ENCODE measurements at places on chromosomes 7 and 10.
A peak's percentile ranks its signal among the peaks of the same experiment; 100 is the strongest.

GRCh38 chr10:13074563-13075451, 25.2 kb upstream of the OPTN start:
- DNase-seq, result peak; percentile 10

- DNase-seq, result no peak
These were observed 4.2 kb upstream of the PILRA start for GRCh38 chr7:100369105-100369504.

GRCh38 chr10:69703766-69704630, 74.0 kb downstream of the FAM241B start:
- DNase-seq, result no peak

DNA sequence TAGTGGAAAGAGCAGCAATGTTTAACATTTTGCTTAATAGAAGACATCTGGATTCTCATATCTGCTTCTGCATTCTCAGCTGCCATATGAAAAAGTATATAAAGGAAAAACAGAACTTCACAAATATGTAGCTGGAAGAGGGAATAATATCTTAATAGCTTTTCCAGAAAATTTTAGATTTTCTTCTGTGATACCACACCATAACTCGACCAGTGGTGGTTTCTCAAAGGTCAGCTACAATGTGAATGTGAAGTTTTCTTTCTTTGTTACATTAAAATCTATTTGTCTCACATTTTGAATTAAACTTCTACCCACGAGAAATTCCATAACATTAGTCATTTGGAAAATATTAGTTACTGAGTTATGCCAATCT, 339.8 kb downstream of the PARD3 start:
- no peak for DNase-seq

DNA sequence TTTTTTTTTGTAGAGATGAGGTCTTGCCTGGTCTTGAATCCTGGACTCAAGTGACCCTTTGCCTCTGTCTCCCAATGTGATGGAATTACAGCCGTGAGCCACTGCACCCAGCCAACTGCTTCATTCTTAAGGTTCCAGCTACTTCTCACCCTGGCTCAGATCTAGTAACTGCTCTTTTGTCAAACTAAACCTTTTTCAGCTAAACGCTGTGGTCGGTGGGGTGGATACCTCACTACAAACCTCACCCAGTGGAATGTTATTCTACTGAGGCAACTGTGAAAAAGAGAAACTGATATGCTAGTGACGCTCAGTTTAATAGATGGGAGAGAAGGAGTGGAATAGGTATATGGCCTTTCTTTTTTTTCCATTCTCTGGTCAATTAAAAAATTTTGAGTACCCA, 1.7 kb upstream of the MRLN start:
- no peak for DNase-seq

DNA sequence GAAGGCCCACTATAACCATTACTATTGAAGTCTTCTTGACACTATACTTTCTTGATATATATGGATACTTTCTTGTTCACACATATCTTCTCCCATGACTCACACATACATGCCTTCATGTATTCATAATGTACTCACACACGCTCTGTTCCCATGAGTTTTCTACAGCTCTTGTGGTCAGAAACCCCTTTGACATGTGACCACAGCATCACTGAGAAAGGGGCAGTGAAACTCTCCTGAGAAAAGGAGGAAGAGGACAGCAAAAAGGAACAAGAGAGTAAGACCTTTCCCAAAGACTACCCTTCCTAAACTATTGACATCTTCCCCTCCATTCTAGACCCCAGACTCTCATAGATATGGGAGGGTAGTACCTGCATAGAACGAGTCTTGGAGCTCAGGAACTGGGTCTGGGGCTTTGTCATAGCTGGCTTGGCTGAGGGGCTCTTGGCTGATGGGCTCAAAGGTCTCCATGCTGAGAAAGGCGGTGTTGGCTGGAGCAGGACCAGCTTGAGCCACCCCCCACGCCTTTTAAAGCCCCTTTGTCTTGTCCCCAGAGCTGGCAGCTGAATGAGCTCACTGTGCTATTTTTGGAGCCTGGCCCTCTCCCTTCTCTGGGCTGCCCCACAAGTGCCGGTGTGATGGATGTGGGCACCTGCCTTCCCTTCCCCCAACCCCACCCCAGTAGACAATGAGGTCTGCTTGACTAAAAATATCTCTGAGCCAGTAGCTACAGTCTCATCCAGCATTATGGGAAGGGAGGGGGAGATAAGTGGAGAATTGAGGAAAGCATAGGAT, 5.1 kb downstream of the SYNPO2L start:
- DNase-seq, result no peak

DNA sequence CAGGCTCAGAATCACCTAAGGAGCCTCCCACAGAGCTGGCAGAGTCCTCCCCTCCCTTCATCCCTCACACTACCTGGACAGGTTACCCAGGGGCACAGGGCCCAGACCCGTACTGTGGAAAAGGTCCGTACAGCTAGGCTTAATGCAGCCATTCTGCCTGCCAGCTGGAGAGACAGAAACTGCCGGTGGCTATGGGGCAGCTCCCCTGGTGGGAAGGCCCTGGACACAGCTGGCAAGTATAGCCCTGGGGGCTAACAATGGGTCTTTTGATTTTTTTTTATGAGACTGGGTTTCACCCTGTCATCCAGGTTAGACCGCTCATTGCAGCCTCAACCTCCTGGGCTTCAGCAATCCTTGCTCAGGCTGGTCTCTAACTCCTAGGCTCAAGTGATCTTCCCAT, 68.3 kb downstream of the GNA12 start:
- DNase-seq, result no peak

- no peak for DNase-seq
These were observed 15.0 kb upstream of the BNIP3 start for GRCh38 chr10:131996466-131997365.

DNA sequence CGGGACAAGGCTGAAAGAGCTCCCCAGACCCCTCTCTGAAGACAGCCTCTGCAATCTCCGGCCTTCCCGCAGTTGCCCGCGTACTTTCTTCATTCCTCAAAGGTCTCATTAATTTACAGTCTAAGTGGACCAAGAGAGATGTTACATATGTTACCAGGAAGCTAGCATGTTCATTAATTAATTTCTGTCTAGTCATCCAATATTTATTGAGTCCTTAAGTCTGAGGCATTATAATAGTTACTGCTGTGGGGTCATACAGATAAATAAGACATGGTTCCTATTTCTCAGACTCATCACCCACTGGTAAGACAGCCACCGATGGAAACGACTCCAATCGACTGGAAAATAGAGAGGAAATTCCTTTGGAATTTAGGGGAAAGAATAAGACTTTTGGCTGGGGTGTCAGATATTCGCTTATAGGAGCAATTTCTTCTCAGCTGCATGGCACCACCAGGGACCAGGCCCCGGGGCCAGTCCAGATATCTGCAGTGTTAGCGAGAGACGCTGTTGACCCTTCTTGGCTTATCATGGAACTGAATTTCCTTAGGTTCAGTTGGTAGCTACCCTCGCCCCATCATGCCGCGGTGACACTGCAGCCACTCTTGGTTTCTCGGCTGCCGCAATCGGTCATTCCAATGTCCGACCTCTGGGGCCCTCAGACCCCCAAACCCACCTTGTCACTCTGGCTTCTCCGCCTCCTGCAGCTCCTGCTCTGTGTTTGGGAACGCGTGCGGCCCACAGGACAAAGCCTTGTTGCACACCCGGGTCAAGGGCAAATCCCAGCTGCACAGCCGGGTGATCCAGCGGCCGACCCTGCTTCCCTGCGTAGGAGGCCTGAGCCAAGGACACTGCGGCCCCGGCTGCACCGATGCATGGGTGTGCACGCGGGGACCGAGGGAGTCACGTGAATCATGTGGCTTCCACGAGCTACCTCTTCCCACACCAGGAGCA, 383.2 kb downstream of the DNAJB6 start:
- DNase-seq, result no peak

DNA sequence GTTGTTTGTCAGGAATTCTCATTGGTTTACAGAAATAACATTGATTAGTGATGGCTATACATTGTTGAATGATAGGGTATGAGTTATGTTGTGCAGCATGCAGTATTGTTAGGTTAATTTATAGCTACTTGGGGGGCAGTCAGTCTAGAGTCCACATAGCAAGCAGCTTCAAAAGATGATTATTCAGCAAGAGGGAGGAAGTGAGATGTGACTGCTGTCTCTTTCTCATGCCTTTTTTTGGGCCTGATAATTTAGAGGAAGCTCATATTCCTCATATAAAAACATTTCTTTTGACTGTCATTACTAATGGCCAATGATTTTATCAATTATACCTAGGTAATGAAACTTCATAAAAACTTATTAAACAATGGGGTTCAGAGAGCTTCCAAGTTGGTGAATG, 3.4 kb upstream of the TBRG4 start:
- DNase-seq, result no peak

DNA sequence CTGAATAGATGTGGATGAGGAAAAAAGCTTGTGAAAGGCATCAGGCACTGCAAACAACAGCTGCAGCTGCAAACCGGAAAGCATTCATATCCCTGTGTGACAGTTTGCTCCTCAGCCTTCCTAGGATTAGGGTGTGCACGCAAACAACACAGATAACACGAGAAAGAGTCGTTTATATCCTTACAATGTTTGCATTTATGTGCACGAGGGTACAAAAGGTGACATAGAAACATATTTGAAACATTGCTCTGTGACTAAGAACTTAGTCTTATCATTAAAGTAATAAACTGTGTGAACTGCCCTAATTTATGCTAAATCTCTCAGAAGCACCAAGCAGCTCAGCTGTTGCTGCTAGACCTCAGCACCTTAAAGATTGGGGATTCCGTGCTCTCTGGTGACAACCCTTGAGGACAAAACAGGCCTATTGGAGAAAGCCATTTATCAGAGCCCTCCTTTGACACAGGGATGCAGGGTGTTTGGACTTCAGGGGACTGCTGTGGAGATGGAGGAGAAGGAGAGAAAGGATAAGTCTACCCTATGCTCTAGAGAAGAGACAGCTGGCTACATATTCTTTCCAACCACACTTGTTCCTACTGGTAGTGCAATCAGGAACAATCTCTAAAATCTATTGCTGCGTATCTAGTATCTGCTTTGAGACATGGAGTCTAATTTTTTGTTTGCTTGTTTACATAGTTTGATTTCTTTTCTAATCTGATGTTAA, 176.2 kb downstream of the GNAT3 start:
- DNase-seq, result no peak

DNA sequence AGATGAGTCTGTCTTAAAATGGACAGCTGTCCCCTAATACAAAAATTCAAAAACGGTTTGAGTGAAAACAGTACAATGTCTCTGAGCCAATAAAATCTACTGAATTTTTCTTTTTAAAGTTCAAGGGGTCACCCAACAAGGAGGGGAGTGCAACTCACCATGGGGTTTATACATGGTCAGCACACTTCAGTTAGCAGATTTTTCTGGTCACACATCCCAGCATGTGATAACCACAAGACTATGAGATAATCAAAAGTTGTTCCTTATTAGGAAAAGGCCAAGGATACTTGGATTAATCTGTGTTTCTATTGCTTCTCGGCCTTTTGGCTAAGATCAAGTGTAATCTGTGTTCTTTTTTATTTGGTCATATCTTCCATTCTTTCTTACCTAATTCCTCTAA, 31.6 kb downstream of the ABCB5 start:
- no peak for DNase-seq

- no peak for DNase-seq
These were observed 27.2 kb downstream of the CCM2 start for GRCh38 chr7:45026984-45027773.

- DNase-seq, result no peak
These were observed 179.5 kb upstream of the RNF32 start for GRCh38 chr7:156460858-156461627.

GRCh38 chr10:7334642-7334964, 76.2 kb downstream of the SFMBT2 start:
- DNase-seq, result no peak

DNA sequence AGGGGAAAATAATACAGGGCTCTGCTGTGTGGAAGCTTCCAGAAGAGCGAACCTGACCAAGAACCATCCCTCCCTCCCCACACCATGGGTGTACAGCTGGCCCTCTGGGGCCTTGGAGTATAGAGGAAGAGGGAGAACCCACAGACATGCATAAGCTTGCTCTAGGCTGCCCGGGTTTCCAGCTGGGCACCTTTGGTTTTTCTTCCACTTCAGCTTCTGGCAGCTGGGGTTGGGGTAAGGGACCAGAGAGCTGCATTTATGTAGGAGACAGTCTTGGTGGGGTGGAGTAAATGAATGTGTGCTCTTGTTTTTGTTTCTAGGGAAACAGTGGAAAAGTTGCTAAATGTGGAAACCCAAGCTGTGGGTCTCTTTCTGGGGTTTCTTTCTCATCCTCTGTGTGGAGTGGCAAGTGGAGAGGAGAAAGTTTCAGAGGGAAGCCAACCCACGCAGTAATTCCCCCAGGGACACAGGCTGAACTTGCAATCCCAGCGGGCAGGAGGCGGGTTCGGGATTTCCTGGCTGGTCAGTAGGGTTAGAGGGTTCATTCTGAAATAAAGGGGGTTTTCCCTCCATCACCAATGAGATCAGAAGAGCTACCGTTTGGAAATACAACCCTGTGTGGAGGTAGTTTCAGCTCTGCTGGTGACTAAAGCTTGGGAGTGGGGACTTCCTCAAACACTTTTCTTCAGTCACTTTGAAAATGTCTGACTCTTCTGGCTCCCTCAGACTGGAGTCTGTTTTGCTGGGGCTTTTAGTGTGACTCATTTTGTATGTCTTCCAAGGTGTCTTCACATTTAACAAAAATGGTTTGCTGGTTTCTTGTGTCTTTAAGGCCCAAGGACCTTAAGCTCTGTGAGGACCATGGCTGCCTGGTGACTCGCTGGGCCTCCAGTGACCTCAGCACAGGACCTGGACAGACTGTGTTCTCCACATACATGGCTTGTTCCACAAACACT, 22.2 kb upstream of the SRGN start:
- no peak for DNase-seq

DNA sequence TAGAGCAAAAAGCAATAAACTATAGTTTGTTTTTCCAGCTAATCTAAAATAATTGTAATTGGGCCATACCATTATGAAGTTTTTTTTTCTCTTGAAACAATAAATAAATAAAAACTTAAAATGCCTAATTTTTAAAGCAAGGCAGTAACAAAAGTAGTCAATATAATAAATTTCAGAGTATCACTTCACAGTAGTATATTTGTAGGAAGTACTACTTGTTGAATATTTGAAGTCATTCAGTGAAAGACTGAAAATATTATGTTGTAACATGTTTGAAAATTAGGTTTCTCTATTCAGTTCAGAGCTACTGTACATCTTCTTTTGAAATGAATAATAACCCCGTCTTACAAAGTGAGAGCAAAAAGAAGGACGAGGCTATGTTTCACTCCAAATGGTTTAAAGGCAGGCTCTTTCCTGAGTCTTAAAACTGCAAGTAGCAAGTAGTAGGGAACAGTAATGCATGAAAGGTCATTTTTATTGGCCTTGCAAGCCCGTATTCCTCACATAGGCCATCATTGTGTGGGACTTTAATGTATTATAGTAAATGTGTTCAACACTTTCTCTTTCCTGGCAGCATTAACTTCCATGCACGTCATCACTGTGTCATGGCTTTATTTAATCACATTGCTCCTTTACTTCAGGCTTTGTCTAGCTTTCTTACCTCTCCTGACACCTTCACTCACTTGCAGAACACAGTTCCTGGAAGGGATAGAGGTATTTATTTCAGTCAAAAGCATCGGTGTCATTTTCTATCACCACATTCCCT, 141.4 kb downstream of the VTI1A start:
- no peak for DNase-seq

DNA sequence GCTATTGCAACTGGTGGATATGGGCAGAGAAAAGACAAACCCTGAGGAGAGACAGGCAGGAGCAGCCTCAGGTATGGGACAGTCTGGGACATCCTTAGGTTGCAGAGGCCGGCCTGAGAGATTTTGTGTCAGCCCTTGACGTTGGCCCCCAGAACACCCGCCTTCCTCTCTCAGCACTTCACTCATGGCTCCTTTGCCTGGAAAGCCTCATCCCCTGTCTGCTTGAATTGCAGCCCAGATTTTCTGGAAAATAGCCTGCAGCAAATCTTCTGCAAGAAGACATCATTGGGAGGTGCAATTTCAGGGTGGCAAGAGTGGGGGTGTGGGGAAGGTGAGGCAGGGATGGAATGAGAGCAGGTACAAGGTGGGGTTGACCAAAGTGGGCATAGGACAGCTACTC, 2.2 kb upstream of the FRMD4A start:
- no peak for DNase-seq
